ENCODE measurements at places on chromosomes 5 and 9. TPM values are rescaled to one million over a fixed set of nuclear protein-coding genes. Genes with fewer than 3 reads are reported as not detected.
A peak's percentile ranks its signal among the peaks of the same experiment; 100 is the strongest.

GIN1 gene
- 13.7 TPM for total RNA-seq

- DNase-seq = peak; percentile 60
Observed at GRCh38 chr9:33452828-33453271, 5.5 kb upstream of the AQP3 start.

DDX4 gene
- not detected for total RNA-seq

DNA sequence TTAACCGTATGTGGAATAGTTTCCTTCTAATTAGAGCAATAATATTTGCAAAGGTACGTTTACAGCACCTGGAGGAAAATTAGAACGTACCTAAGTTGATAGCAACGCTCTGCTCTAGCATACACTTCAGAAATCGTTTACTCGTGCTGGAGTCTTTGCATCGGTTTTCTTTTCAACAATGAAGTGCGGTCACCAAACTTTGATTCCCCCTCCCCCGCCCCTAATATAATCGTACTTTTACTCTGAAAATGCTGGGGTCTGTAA lies 506 bp downstream of the ADAMTS19 start:
- no peak for DNase-seq

PCDHB2 gene
- 1.9 TPM for total RNA-seq

All from right cardiac atrium (tissue), 5 donors.